ENCODE measurements at places on chromosomes 4 and X. TPM values are rescaled to one million over a fixed set of nuclear protein-coding genes. Genes with fewer than 3 reads are reported as not detected.

The CNGA1 gene
- total RNA-seq = 0.52 TPM

The NONO gene
- total RNA-seq = 728 TPM

The TMEM144 gene
- 1.6 TPM for total RNA-seq

DNA sequence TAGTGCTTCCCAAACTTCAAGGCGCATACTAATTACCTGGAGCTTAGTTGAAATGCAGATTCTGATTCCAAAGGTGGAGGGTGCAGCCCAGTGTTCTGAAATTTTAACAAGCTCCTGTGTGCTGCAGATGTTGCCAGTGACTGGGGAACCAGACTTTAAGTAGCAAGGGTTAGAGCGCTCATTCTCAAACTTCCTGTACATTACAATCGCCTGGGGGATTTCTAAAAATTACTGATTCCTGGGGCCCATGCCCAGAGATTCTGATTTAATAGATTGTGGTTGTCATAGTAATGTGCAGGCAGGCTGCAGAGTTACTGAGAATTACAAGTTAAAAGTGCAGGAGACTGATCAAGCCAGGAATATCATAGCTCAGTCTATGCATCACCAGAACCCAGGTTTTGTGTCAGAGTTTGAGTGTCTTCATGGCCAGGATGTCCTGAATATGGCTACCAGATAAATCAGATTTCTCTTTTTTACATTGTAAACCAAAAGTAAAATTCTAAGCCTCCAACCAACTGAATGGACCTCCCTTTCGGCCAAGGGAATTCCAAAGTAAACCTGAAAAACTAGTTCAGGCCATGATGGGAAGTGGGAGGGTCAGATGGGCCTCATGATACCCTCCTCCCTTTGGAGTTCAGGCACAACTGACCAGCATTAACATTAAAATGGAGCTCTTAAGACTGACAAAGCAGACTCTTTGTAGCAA, 121.6 kb downstream of the ATXN3L start:
- DNase-seq = peak; percentile 51

The INPP4B gene
- total RNA-seq = 0.34 TPM

The NKX3-2 gene
- 0.13 TPM for total RNA-seq

- DNase-seq = no peak
Observed at GRCh38 chrX:131918839-131919238, 104.3 kb upstream of the STK26 start.

- DNase-seq = no peak
Observed at GRCh38 chr4:2947926-2948325, 15.3 kb downstream of the NOP14 start.

Data from H1 (cell line).